ENCODE measurements at places on chromosomes 12 and 14.
A peak's percentile ranks its signal among the peaks of the same experiment; 100 is the strongest.

DNA sequence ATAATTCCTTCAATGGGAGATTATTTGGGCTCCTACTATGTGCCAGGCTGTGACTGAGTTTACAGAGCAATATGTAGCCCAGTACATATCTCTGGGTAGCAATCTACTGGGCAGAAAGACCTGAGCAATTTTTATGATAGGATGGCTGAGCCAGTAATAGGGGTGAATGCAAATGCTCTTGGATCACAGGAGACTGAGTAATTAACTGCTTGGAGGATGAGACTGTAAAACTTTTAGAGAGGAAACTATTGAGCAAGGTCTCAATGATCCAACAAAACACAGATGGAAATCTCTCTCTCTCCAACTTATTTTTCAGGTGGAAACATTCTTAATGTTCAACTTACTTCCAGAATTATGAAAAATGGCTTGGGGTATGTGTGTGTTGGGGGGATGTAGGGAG lies 402.2 kb downstream of the AEBP2 start:
- DNase-seq: no peak

DNA sequence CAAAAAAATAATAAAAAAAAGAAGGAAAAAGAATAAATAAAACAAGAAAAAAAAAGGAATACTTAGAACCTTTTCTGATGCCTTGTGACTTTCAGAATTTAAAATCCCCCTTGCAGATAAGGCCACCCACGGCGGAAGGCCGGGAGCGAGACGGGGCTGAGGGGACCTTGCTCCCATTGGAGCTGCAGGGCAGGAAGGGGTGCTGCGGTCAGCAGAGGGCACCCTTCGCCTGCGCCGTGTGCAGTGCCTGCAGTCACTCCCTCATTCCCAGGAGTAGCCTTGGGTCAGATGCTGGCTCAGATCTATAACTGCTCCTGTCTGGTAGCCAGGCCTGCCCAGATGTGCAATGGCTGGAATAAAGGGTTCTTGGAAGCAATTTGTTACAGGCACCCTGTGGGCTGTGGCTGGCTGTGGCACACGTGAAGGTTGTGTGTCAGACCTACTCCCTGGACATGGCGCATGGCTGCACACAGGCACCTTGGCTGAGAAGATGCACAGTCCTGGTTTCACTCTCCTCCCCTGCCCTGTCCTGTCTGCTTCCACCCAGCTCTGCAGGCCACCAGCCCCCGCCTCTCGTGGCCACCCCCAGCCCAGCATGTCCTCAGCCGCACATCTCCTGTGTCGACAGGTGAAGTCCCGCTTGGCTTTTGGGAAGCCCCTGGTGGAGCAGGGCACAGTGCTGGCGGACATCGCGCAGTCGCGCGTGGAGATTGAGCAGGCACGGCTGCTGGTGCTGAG lies 13.4 kb upstream of the ALDH2 start:
- peak; percentile 49 for DNase-seq

DNA sequence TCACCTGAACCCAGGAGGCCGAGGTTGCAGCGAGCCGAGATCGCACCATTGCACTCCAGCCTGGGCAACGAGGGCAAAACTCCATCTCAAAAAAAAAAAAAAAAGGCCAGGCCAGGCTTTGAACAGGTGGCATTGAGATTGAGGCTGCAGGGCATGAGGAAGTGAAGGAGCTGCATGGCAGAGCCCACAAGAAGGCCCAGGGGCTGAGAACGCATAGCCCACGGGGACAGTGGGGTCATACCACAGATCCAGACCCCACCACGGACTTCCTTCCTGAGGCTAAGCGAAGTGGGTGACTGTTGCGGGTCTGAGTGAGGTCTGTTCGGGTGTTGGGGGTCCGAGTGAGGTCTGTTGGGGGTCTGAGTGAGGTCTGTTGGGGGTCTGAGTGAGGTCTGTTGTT lies 7.8 kb downstream of the JAG2 start:
- no peak for DNase-seq

DNA sequence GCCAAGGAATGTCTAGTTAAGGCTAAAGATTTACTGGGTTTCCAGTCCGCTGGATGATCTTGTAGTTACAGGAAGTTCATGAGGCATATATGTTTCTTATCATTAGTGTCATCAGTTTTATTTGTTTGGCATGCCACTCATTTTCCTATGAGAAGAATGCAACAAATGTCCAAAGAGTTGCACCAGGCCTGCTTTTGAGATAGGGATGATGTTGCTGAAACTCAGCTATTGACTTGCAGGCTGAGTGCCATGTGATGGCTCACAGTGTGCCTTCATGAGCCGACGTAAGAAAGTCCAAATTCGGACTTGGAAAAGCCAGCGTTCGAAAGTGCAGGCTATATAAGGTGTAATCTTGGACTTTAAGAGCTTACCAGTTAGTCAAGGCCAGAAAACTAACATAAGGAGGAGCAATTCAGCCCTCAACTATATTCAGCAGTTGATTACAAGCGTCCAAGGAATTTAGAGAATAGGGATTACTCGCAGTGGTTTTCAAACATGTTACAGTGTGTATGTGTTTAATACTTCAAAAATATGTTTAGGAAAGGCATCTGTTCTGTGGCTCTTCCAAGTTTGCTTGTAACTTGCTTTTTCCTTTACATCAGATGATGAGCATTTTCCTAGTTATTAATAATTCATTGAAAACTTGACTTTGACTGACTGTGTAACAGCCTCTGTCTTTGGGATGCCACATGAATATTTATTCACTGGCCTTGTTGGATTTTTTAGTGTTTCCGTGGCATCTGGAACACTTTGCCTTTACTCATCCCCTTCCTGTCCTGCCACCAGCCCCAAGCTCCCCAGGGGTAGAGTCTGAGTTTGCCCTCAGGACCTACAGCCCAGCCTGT lies 101.3 kb downstream of the LGMN start:
- peak; percentile 80 for DNase-seq

GRCh38 chr12:45668641-45669040 lies 60.9 kb upstream of the ARID2 start:
- no peak for DNase-seq

DNA sequence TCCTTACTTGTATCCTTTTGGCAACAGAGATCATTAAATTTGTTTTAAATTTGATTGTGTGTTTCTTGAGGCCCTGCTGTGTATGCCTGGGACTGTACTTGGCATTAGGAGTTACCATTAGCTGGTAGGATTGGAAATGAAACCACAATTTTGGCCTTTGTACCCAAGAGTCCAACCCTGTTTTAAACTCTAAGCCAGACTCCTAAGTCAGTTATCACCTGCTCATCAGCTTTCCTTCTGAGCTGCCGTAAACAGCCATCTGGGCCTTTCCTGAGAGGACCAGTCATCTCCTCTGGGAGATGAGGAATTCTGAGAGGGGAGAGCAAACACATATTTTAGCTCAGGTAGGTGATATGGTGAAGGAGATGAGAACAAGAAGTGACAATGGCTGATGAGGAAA lies 74.3 kb upstream of the SRSF5 start:
- DNase-seq: no peak

GRCh38 chr12:96493106-96493505 lies 3.7 kb downstream of the CFAP54 start:
- no peak for DNase-seq

GRCh38 chr14:45177076-45177475 lies 41.3 kb downstream of the FANCM start:
- DNase-seq: no peak

DNA sequence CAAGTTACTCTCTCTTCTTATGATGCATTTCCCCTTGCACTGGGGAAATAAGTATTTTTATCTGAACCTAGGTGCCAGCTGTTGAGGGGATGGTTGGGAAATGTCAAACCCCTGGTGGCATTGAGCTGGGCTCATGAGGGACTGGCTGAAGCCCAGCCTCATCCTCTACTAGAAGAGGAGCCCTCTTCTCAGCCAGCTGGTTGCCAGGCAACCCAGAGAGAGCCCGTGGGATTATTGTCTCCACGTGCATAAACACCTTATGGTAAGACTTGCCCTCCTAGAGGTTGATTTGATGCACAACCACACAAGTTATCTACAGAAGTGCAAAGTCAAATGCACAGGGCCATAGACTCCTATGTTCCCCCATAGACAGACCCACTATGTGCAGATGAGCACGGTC lies 89.8 kb downstream of the WSCD2 start:
- no peak for DNase-seq

GRCh38 chr12:45010059-45010458 lies 40.8 kb downstream of the DBX2 start:
- no peak for DNase-seq

All from MG63 (cell line).